Muscle of leg (tissue), 16 donors: ENCODE measurements at places on chromosomes 5 and 9. TPM values are rescaled to one million over a fixed set of nuclear protein-coding genes. Genes with fewer than 3 reads are reported as not detected.

Gene IL7R
- 0.22 TPM for total RNA-seq

Gene IQGAP2
- total RNA-seq = 17.2 TPM

Gene OCLN
- total RNA-seq = 2.4 TPM

Gene CFAP77
- not detected for total RNA-seq

Gene TPM2
- 5,909 TPM for total RNA-seq
